H1 (cell line): ENCODE measurements at places on chromosomes 7 and 10.

DNA sequence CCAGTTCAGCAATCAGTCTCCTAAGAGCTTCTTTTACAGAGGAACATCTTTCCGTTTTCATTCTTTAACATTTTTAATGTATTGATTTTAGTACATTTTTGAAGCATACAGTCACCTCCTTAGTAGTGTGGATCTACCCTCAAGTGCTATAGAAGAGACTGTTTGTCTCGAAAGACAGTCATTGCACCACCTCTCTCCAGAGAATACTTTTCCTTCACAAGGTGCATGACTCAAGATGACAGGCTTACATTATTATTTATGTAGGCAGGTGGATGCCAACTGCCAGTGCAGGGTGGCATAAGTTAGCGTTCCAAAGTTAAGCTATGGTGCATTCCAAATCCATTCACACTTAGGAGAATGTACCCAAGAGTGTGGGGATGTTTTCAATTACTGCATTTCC lies 71.8 kb downstream of the ZEB1 start:
- no peaks in the 10 kb centered on the region for H3K4me1 ChIP-seq
- no peak overlapping the region for H3K27ac ChIP-seq
- H3K36me3 ChIP-seq = no peaks in the 10 kb centered on the region
- no peak overlapping the region for H3K4me3 ChIP-seq
- no peaks in the 10 kb centered on the region for H3K27me3 ChIP-seq

DNA sequence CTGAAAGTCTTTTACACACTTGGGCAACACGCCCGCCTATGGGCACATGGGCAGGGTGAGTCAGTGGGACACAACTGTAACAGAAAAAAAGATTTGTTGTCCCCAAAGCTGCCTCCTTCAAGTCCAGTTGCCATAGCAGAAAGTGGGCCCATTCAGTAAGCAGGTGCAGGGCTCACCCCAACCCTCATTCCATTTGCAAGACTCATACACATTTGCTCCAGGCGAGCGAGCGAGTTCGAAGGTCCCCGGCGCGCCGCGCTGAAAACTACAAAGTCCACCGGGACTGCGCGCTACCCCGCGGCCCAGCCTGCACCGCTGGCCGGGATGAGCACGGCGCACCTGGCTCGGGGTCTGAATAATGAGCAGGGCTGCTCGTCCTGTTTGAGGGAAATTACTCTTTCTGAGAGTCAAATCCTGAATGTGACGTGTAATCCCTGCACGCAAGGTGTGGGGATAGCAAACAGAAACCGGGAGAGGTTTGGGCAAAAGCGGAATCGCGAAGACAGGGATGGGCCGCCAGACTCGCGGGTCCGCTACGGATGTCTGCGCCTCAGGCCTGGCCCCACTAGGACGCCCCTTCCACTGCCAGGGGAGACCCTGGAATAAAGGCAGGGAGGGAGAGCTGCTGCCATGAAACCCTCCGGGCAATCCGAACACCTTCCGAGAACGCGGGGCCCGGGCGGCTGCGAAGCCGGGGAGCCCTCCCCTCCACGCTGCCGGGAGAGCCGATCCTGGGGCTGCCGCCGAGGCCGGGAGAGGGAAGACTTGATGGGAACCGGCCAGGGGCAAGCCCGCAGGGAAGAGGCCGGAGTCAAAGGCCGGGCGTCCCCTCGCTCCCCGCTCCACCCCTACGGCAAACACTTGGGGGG lies 982 bp downstream of the COBL start:
- no peaks in the 10 kb centered on the region for H3K36me3 ChIP-seq
- peaks cover 6% of the 10 kb centered on the region for H3K4me1 ChIP-seq
- DNase-seq = no peak
- no peaks in the 10 kb centered on the region for H3K27me3 ChIP-seq
- no peak overlapping the region; the same call in 1 of the 2 replicates for H3K27ac ChIP-seq

DNA sequence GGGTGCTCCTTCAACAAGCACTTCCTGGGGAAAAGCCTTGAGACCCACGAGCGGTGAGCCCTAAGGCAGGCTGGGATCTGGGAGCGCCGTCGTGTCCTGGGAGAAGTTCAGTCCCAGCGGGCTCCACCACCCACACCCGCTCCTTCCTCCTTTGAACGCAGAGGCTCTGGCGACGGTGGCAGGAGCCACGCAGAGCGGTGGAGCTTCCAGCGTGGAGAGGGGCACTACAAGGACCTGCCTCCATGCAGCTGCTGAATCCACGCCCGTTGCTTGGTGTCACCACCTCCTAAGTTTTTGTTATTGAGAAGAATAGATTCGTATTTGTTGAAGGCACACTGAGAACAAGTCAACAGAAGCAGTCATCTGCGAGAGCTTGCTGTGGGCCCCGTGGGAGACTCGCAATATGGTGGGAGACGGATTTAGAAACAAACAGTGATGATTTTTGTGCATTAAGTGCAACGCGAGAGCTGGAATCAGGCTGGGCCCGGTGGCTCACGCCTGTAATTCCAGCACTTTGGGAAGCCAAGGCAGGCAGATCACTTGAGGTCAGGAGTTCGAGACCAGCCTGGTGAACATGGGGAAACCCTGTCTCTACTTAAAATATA lies 60.1 kb upstream of the SDK1 start:
- DNase-seq = no peak
- H3K27me3 ChIP-seq = no peaks in the 10 kb centered on the region
- no peak overlapping the region for H3K27ac ChIP-seq

GRCh38 chr10:49050366-49050765 lies 65.0 kb downstream of the VSTM4 start:
- peaks cover 5% of the 10 kb centered on the region; the same call in 1 of the 2 replicates for H3K4me1 ChIP-seq
- H3K27me3 ChIP-seq = no peaks in the 10 kb centered on the region
- H3K36me3 ChIP-seq = no peaks in the 10 kb centered on the region
- H3K4me3 ChIP-seq = no peak overlapping the region
- no peak overlapping the region for H3K27ac ChIP-seq

GRCh38 chr7:155907450-155908200 lies 95.4 kb upstream of the SHH start:
- H3K36me3 ChIP-seq = no peaks in the 10 kb centered on the region
- no peaks in the 10 kb centered on the region for H3K27me3 ChIP-seq
- H3K27ac ChIP-seq = no peak overlapping the region
- H3K4me3 ChIP-seq = no peak overlapping the region
- no peaks in the 10 kb centered on the region; the same call in 1 of the 2 replicates for H3K4me1 ChIP-seq
- no peak for DNase-seq

GRCh38 chr7:36103837-36104561 lies 49.1 kb upstream of the EEPD1 start:
- H3K4me1 ChIP-seq = no peaks in the 10 kb centered on the region
- no peak for DNase-seq
- no peaks in the 10 kb centered on the region for H3K36me3 ChIP-seq
- H3K27ac ChIP-seq = no peak overlapping the region

GRCh38 chr10:14564268-14564744 lies 210.4 kb downstream of the FAM107B start:
- DNase-seq = no peak
- H3K4me3 ChIP-seq = no peak overlapping the region
- H3K27me3 ChIP-seq = no peaks in the 10 kb centered on the region
- H3K4me1 ChIP-seq = no peaks in the 10 kb centered on the region

DNA sequence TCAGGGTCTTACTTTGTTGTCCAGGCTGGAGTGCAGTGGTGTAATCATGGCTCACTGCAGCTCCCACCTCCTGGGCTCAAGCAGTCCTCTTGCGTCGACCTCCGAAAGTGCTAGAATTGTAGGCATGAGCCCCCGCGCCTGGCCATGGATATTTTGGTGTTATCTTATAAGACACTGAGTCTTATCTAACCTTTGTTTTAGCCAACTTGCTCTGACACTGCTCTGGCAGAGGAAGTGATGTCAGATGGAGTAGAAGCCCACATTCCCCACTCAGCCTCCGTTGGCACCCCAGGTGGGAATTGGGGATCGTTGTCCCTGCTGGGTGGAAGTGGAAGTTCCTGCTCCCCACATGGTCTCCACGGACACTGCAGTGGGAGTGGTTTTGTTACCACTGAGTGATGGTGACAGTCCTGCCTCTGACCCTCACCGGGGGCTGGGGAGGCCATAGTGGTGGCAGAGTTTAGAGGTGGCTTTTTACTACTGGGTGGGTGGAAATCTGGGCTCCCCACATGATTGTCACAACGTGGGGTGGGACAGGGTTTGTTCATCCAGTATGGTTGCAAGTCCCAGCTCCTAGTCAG lies 98.9 kb downstream of the ANKRD61 start:
- no peaks in the 10 kb centered on the region for H3K4me1 ChIP-seq
- no peak for DNase-seq
- H3K36me3 ChIP-seq = peaks cover 3% of the 10 kb centered on the region

DNA sequence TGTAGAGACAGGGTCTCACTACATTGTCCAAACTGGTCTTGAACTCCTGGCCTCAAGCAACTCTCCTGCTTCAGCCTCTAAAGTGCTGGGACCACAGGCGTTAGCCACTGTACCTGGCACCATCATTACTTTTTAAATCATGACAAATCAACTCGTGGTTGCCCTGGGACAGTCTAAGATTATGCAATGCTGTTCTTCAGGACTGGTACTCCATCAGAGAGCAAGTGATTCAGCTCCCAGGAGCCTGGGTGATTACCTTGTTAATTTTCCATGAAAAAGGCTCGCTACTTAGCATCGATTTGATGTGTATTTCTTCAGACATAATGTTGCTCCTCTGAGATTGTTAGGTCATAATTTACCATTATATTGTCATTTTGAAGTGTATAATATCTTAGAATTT lies 158.9 kb upstream of the STEAP4 start:
- no peaks in the 10 kb centered on the region for H3K4me1 ChIP-seq
- no peaks in the 10 kb centered on the region for H3K36me3 ChIP-seq
- no peak overlapping the region for H3K4me3 ChIP-seq

- DNase-seq = no peak
- no peaks in the 10 kb centered on the region for H3K36me3 ChIP-seq
- no peaks in the 10 kb centered on the region for H3K27me3 ChIP-seq
- no peak overlapping the region for H3K27ac ChIP-seq
- no peaks in the 10 kb centered on the region for H3K4me1 ChIP-seq
These were observed 975.8 kb upstream of the AUTS2 start for GRCh38 chr7:68622500-68622899.

- no peaks in the 10 kb centered on the region for H3K36me3 ChIP-seq
- H3K4me3 ChIP-seq = peak overlapping the region; percentile 89
- peak overlapping the region; percentile 69 for H3K27ac ChIP-seq
- H3K27me3 ChIP-seq = no peaks in the 10 kb centered on the region
These were observed 749.1 kb upstream of the SORCS1 start for GRCh38 chr10:107913317-107914294.

GRCh38 chr10:1558906-1559305 lies 178.4 kb downstream of the ADARB2 start:
- no peak overlapping the region for H3K4me3 ChIP-seq
- H3K36me3 ChIP-seq = no peaks in the 10 kb centered on the region
- H3K4me1 ChIP-seq = 0 out of 2 replicates have a peak, but pooled peaks cover 3% of the 10 kb centered on the region
- H3K27me3 ChIP-seq = peaks cover 2% of the 10 kb centered on the region; the same call in 1 of the 2 replicates
- DNase-seq = no peak
- H3K27ac ChIP-seq = no peak overlapping the region

GRCh38 chr7:156947120-156947843 lies 2.2 kb upstream of the NOM1 start:
- no peak overlapping the region for H3K4me3 ChIP-seq
- peaks cover 3% of the 10 kb centered on the region; the same call in 1 of the 2 replicates for H3K4me1 ChIP-seq
- peaks cover 4% of the 10 kb centered on the region; the same call in 1 of the 2 replicates for H3K36me3 ChIP-seq
- no peaks in the 10 kb centered on the region for H3K27me3 ChIP-seq
